Daoy (cell line): ENCODE measurements at places on chromosomes 1 and 21.
A peak's percentile ranks its signal among the peaks of the same experiment; 100 is the strongest.

GRCh38 chr1:232952514-232953499 is 2.4 kb downstream of the NTPCR start:
- DNase-seq: peak; percentile 66

DNA sequence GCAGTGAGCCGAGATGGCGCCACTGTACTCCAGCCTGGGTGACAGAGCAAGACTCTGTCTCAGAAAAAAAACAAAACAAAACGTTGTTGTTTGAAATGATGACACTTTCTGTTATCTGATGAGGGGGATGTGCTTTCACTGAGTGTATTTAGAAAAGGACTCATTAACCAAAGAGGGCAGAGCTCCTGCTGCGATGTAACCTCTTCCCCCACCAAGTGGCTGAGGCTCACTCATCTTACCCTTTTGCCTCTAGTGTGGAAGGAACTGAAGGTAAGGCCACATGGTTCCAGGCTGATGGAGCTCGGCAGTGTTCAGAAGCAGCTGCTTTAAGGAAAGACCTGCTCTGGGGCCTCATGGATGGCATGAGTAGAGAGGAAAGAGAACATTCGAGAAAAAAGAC is 105.7 kb upstream of the RUNX1 start:
- DNase-seq: no peak

- DNase-seq: no peak
Observed at GRCh38 chr1:246954126-246954525, 22.4 kb upstream of the AHCTF1 start.

- DNase-seq: peak; percentile 81
Observed at GRCh38 chr1:224615861-224616755, at the start of gene CNIH3. Gene CNIH3 (plus strand): TSS chr1:224616317. CDS start chr1:224617175, 858 bp downstream.

- DNase-seq: no peak
Observed at GRCh38 chr21:40967771-40968170, 120.8 kb upstream of the DSCAM start.

- no peak for DNase-seq
Observed at GRCh38 chr1:203406446-203407045, 55.6 kb upstream of the FMOD start.

GRCh38 chr1:222048094-222048595 is 306.3 kb upstream of the DUSP10 start:
- DNase-seq: peak; percentile 64

GRCh38 chr1:32494196-32494595 is 29.3 kb downstream of the ZBTB8B start:
- no peak for DNase-seq

- DNase-seq: no peak
Observed at GRCh38 chr1:58857680-58858673, 74.1 kb upstream of the JUN start.

DNA sequence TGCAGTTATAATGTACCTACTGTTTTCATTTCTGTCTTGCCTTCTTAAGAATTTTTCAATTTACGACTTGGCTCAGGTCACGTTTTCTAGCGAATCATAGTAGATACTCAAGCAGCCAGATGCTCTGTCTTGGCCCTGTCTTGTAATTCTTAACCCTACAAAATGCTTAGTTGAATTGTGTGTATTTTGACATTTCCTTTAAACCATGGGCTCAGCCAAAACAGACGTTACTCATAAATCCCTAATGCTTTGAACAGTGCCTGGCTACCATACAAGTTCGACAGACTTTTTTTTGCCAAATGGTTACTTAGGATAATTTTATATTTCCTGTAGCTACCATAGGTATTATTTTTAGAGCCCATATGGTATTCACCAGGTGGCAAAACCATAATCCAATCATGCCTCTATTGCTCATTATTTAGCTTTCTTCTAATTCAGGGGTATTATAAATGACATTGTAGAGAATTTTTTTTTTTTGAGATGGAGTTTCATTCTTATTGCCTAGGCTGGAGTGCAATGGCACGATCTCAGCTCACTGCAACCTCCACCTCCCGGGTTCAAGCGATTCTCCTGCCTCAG is 54.3 kb downstream of the KCNK1 start:
- DNase-seq: no peak
